NCI-H1092 treated with DMSO at 0.1 percent for 48 hours (cell line): ENCODE measurements at places on chromosomes 13 and 19.

DNA sequence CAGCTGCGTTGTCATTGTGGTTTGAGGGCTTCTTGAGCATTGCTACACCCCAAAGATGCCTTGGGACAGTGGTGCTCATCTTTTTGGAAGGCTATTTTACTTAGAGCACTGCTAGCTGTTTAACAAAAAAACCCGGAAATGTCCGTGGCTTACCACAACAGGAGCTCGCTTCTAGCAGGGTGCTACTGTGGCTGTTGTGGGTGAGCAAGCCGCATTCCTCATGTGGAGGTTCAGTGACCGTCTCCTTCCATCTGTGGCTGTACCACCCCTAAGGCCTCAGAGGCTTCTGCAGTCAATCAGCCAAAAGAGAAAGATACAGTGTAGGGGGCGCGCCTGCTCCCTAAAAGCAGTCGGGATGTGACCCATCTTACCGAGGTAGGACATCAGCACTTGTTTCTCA is 1004.2 kb downstream of the UQCRFS1 start:
- no peak for DNase-seq

DNA sequence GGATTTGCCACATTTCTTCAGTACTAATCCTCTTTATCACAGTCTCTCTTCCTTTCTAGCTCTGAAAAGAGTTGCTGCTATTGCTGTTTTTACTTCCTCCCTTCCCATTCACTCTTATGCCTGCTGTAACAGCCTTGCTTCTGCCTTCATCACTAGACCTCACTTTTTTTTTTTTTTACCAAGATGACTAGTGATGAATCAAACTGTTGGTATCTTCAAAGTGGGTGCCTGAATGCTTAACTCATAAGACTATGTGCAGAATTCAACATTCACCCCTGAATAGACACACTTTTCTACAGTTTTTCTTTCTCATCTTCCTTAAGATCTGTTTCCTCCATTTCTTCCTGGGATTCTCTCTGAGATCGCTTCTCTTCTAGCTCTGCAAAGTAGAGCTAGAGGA is 217.2 kb upstream of the HTR2A start:
- no peak for DNase-seq

DNA sequence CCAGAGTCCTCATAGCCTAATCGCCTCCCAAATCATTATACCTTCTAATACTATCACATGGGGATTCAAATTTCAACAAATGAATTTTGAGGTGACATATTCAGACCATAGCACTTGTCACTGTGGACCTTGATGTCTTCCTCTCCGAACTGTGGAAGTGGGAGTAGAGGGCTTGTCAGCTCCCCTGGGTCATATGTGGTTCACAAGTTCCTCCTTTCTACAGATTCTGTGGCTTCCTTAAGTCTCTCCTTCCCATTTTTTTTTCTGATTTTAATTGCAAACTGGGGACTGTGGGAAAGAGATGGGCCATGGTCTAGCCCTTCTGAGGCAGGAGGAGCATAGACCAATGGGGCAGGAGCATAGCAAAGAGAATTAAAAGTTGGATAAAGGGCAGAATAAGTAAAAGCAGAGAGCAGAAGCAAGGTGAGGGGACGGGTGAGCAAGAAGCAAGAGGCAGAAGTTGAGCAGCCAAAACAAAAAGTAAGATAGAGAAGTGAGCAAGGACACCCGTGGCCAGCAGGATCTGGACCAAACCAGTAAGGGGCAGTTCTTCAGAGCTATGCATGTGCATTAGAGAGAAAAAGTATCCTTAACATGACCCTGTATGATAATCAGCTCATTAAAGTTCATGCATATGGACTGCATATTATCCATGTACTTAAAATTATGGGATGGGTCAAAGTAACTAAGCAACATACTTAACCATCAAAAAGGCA is 2.6 kb upstream of the SIGLEC7 start:
- no peak for DNase-seq

- no peak for DNase-seq
These were observed 118.7 kb upstream of the GJB6 start for GRCh38 chr13:20350819-20351218.

- no peak for DNase-seq
These were observed 7.4 kb downstream of the IGFLR1 start for GRCh38 chr19:35734889-35735288.
